ENCODE measurements at places on chromosomes 7 and 10.

DNA sequence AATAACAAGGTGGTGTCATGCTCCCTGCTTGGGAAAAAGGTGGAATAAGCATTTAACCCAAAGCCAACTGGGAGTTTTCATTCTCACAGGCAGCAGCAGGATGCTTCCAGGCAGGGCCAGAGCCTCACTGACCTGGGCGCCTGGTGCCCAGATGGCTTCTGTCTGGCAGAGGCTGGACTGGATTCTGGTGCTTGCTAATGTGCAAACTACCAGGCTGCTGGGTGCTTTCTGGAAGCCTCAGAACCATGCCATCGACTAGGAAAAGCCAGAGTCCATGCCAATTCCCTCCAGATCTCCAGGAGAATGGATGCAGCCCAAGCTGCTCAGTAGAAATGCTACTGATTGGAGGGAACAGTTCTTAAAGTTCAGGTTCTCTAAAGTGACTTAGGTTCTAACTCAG lies 36.2 kb downstream of the VIPR2 start:
- DNase-seq = no peak

GRCh38 chr7:1641661-1642260 lies 28.3 kb upstream of the ELFN1 start:
- no peak for DNase-seq

DNA sequence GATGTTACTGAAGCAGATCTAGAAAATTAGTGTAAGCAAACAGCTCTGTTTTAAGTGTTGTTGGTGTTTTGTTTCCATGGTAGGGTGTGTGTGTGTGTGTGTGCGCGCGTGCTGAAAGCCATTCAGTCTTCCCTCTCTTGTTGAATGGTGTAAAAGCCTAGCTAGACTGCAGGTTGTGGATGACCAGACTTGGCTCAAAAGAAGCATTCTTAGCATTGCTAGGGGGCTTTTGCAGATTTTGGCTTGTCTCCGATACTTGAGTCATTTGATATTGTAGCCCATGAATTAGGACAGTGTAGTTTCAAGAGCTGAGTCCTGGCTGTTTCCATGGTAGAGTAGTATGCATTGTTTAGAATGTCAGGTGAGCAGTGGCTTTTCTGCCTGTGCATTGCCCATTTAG lies 99.1 kb downstream of the SND1 start:
- DNase-seq = no peak

DNA sequence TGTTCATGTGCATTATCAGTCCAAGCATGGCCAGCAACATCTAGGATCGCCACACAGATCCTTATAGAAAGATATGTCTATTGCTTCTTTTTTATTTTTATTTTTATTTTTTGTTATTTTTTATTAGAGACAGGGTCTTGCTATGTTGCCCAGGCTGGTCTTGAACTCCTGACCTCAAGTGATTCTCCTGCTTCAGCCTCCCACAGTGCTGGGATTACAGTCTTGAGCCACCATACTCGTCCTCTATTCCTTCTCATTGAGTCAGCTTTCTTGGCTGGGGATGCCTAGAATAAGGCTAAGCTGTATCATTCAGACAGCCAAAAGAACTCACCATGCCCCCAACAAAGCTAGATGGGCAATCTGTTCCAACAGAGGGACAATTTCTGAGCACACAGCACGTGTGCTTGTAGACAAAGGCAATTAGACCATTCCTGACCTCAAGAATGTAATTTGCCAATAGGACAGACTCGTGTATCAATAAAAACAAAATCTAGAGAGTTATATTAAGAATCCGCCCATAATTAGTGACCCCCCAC lies 264.0 kb upstream of the NEBL start:
- no peak for DNase-seq

Data from stimulated activated naive CD8-positive, alpha-beta T cell treated with anti-CD3 and anti-CD28 coated beads, Interleukin-15, amount 100 ng/mL, for 72 hours (primary cell).